ENCODE measurements at places on chromosomes 2 and 18.
A peak's percentile ranks its signal among the peaks of the same experiment; 100 is the strongest.

DNA sequence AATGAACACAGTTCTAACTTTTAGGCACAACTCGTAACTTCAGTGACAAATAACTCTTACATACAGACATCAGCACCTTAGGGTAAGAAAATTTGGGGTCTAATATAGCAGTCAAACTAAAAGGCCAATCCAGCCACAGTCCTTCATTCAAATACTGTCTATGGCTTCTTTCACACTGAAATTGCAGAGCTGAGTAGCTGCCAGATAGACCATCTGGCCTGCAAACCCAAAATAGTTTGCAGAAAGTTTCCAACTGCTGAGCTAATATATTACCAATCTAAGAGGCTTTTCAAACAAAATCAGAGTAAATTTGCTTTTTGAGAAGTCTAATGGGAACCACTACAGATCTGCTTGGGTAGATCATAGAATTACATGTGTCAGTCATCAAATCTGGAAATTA, 183.4 kb downstream of the GALR1 start:
- DNase-seq, result no peak

GRCh38 chr2:237256887-237257286, 157.1 kb downstream of the COL6A3 start:
- no peak for DNase-seq

- no peak for DNase-seq
Observed at GRCh38 chr18:75928706-75929105, 501.2 kb upstream of the SMIM21 start.

DNA sequence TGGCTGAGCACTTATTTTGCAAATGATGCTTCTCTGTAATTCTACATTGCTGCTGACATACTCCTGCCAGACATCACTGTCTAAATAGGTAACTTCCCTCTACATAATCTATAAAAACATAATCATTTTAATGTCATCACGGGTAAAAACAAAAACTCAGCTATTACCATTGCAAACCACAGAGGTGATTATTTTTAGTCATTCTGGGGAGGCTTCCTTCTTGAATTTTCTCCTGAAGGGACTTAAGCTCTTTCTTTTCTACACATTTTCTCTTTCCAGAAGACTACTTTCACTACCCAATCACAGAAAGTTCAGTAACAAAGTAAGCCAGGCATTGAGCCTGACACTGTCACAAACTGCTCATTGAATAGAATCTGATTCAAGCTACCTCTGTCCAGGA, 40.4 kb upstream of the NFU1 start:
- DNase-seq, result no peak

DNA sequence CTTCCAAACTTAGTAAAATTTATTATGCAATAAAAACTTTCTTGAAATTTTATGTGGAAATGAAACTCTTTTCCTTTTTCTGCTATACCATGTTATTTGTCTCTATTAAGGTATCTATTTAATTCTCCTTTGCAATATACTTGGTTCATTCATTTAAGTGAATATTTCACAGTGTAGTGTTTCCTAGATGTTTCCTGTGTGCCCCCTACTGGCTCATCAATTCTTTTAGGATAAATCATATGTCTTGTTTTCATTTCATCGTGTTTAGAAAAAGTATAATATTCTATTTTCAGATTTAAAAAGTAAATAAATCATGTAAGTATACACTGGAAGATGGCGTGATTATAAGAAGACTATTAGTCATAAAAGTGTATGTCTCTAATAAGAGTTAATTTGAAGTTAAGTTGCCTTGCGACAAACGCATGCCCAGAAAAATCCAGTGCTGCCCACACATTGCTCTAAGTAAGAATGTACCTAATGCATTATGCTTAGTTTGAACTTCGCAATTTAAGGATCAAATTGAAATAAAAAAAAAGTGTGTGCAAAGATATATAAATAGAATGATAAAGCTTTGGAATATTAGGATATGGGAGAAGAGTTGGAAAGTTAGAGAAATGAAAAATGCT, 525.4 kb downstream of the KCNJ3 start:
- DNase-seq, result peak; percentile 87

DNA sequence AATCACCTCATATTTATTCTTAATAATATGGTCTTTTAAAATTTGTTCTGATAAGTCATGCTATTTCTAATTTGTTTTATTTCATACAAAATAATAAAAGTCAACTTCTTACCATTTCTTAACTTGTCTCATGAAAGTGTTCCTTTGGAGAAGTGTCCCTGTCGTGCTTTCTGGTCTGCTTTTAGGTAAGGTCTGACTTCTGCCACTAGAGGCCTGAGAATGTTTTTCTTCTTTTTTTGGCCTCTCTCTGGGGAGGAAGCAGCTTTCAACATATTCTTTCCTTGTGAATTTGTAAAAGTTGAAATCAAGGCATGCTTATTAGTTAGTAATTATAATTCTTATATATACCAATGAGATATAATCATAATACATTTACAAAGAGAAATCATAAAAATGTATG, 39.4 kb downstream of the MAP2 start:
- no peak for DNase-seq

- DNase-seq, result peak; percentile 84
Observed at GRCh38 chr2:124683536-124684428, 658.7 kb downstream of the CNTNAP5 start.

DNA sequence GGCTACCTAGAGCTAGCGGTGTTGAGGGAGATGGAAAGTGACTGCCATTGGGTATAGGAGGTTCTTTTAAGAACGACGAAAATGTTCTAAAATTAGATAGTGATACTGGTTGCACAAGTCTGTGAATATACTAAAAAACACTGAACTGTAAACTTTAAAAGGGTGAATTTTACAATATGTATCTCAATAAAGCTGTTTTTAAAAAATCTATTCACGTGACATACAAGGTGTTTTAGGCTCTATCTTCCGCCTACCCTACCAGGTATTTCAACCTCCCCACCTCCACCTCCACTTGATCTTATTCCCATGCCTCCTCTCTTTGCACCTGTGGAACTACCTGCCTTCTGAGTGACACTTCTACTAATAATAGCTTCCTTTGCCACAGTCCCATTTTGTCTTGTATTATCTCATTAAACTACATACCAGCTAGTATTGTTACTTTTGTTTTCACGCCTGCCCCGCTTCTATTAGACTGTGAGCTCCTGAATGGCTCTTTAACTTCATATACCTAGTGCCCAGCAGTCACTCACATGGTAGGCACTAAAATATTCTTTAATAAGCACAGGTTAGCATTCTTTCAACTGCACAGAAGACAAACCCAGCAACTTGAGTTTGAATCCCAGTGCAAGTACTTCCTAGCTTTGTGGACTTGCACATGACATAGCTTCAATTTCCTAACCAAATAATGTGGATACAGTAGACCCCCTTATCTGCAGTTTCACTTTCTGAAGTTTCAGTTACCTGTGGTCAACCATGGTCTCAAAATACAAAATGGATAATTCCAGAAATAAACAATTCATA, 9.3 kb downstream of the ITSN2 start:
- DNase-seq, result no peak
